ENCODE measurements at places on chromosomes 6 and 20.

- DNase-seq, result no peak
These were observed 77.2 kb downstream of the FOXO3 start for GRCh38 chr6:108637963-108638362.

DNA sequence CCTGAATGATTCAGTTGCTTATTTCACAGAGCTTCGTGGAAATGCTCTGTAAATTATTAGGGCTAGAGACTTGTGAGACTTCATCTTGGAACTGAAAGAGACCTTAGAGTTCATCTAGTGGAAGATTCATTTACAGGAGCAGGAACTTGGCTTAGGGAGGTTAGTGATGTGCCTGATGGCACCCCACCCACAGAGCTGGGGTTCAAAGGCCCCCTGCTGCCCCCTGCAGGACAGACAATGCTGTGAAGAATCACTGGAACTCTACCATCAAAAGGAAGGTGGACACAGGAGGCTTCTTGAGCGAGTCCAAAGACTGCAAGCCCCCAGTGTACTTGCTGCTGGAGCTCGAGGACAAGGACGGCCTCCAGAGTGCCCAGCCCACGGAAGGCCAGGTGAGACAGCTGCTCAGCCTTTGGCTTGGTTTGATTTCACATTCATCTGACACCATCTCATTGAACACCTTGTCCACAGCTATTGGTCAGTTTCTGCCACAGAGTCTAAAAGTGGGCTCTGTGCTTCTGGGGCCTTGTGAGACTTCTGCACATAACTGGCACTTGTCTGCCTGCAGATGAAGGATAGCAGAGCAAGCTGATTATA lies 25.1 kb downstream of the MYBL2 start:
- DNase-seq, result peak; percentile 47

GRCh38 chr20:24212494-24212893 lies 223.9 kb upstream of the GGTLC1 start:
- DNase-seq, result no peak

GRCh38 chr6:43172104-43173007 lies 1.3 kb downstream of the SRF start:
- no peak for DNase-seq

- DNase-seq, result no peak
These were observed 81.8 kb downstream of the SGK1 start for GRCh38 chr6:134235937-134236751.
